Cardiac septum (tissue), 1 donor: ENCODE measurements at places on chromosomes 5 and 9.
A peak's percentile ranks its signal among the peaks of the same experiment; 100 is the strongest.

GRCh38 chr9:98057138-98057799 lies 737 bp downstream of the NANS start:
- peak; percentile 39 for DNase-seq

- DNase-seq, result no peak
Measured at GRCh38 chr9:130478152-130478551, 33.4 kb downstream of the ASS1 start.

- DNase-seq, result no peak
Measured at GRCh38 chr9:36463467-36463866, 63.4 kb upstream of the RNF38 start.

- DNase-seq, result no peak
Measured at GRCh38 chr9:120117081-120117480, 462.9 kb downstream of the CDK5RAP2 start.
